ENCODE measurements at places on chromosomes 7 and 10.

GRCh38 chr10:16187161-16187560 lies 249.6 kb upstream of the PTER start:
- no peak for DNase-seq

GRCh38 chr7:133478591-133479135 lies 225.8 kb downstream of the EXOC4 start:
- no peak for DNase-seq

GRCh38 chr10:91046869-91047268 lies 126.0 kb upstream of the ANKRD1 start:
- DNase-seq: no peak

DNA sequence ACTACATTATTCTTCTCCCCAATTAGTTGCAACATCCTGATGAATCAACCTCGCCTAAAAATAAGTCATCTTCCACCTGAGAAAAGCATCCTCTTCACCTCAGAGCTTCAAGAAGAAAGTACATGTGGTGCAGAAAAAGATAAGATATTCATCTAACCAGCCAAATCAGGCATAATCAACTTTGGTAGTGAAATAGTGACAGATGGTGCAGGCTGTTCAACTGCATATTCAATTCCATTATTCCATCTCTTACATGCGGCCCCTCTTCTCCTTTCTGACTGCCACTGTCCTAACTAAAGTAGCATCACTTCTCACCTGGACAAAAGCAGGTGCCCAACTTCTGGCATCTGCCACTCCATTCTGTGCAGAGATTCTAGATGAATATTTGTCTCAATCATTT lies 148.4 kb upstream of the STEAP1 start:
- no peak for DNase-seq

DNA sequence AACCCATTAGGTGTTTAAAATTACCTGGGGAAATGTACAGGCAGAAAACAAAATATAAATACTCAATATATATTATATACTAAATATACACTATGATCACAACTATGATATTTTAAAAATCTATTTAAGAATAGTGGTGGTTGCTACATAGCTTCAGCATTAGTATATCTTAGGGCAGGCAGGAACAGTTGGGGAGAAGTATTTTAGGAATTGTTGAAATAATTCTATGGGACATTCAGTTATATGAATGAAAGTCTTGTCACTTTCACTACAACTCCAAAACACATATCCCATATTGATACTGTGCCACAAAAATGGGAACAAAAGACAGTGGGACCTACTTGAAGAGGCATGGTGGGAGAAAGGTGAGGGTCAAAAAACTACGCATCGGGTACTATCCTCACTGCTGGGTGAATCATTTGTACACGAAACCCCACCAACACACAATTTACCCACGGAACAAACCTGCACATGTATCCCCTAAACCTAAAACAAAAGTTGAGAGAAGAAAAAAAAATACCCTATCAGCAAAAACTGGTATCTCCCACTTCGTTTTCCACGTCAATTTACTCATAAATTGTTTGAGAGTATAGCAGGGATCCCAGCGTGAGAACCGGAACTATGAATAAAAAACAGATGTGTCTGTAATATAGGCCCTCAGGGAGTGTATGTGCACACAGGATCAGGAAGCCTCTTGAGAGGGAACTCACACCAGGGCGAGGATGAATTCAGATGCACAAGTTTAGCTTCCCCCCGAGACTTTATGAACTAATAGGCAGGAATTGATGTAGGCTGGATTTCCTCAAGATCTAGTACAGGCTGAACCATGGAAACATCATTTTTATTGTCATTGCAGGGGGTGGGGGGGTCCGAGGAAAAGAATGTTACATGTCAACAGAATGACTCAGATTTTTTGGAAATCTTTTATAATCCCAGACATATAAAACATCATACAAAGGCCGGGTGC lies 16.2 kb downstream of the SLC16A12 start:
- no peak for DNase-seq

- no peak for DNase-seq
These were observed 734.1 kb downstream of the KCNMA1 start for GRCh38 chr10:76903387-76903945.

- DNase-seq: no peak
These were observed 162.3 kb downstream of the SVIL start for GRCh38 chr10:29472301-29473086.

- no peak for DNase-seq
These were observed 53.7 kb upstream of the CD36 start for GRCh38 chr7:80584778-80585177.

- no peak for DNase-seq
These were observed 6.6 kb upstream of the ZNF22 start for GRCh38 chr10:44993922-44994751.

GRCh38 chr7:69256634-69257081 lies 341.6 kb upstream of the AUTS2 start:
- DNase-seq: no peak

GRCh38 chr7:54995610-54996363 lies 23.0 kb upstream of the EGFR start:
- no peak for DNase-seq

GRCh38 chr10:65142641-65143435 lies 1621.6 kb downstream of the REEP3 start:
- no peak for DNase-seq

DNA sequence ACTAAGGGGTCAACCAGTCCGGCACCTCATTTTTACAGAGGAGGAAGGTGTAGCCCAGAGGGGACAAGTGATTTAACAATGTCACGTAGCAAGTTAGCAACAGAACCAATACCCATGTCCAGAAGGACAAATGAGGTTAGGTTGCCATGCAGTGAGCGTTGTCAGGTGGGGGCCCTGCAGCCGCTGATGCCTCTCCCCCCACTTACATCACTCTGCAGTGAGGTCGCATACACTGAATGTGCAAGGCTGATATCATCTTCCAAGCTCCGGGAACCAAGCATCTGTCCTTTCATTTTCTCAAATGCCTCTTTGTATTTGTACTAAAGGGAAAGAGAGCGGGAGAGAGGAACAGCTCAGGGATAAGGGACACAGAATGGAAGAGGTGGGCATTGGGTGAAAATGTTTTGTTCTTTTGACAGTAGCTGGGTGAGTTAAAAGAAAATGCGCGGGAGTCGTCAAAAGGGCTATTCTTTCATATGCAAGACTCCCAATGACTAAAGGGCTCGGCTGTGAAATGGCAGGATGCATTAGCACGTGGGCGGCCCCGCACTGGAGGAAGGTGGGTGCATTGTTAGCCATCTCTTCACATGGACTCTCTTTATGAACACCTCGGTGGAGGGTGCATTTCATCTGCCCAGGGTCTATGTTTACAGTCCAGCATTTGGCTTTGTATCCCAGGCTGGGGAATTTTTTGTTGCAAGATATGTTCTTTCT lies 49.7 kb downstream of the NRAP start:
- DNase-seq: no peak

DNA sequence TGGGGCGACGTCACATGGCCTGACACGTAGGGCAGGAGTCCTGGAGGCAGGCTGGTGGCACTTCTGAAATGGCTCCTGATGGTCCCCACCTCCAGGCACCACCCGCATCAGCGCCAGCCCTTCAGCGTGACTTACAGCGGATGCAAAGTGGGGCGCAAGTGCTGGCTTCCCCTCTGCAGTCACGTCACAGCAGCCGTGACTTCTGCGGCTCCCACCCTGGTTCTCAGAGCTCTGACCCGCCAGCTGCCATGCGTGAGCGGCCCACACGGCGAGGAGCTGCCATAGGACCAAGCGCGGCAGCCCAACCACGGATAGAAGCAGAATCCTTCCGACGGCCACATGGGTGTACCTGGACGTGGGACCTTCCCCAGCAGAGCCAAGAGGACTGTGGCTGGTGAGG lies 159.0 kb downstream of the ELFN1 start:
- DNase-seq: no peak

- DNase-seq: no peak
These were observed 156.4 kb upstream of the FGFR2 start for GRCh38 chr10:121754666-121755065.

GRCh38 chr7:112272921-112273561 lies 66.5 kb downstream of the ZNF277 start:
- DNase-seq: no peak

GRCh38 chr7:129240119-129240820 lies 15.4 kb downstream of the AHCYL2 start:
- DNase-seq: no peak

- no peak for DNase-seq
These were observed 159.0 kb downstream of the SND1 start for GRCh38 chr7:127810696-127811660.

- DNase-seq: no peak
These were observed 42.3 kb downstream of the PRKCQ start for GRCh38 chr10:6537770-6538169.

DNA sequence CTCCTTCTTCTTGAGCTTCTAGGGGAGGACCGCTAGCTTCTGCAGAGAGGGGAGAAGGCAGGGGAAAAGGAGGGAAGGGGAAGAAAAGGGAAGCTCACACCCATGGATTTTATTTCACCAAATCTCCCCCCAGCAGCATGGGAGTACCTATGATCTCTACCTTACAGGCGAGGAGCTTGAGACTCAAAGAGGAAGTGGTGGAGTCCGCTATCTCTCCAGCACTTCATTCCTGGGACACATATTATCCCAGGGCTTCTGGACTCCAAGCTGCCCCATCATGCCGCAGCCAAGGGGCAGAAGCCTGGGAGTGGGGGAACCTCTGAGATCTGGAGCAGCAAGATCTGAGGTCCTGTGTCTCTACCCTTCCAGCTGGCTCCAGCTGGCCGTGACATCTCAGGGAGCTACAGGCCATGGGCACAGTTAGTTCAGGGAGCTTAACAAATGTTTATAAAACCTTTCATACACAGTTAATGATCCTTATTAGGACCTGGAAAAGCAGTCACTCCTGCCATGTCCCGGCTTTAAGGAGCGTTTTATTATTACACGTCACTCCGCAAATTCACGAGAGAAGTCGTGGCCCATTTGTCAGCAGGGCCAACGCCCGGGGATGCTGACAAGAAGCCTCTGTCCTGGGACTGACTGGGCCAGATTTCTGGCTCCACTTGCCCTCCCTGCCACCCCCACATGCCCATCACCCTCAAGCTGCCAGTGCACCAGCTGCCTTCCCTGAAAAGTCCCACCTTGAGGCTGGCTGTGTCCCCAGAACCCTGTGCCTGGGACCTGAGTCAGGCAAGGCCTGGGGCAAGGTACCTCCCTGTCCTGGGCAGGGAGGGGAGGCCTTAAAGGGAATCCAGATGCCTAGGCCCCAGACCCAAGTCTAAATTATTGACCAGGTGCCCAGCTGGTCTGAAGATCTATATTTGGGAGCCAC lies 132.1 kb upstream of the ZMIZ1 start:
- no peak for DNase-seq

- DNase-seq: no peak
These were observed 80.7 kb downstream of the FANK1 start for GRCh38 chr10:125976960-125977605.

GRCh38 chr7:159125955-159126270 lies 18.8 kb downstream of the VIPR2 start:
- DNase-seq: no peak

DNA sequence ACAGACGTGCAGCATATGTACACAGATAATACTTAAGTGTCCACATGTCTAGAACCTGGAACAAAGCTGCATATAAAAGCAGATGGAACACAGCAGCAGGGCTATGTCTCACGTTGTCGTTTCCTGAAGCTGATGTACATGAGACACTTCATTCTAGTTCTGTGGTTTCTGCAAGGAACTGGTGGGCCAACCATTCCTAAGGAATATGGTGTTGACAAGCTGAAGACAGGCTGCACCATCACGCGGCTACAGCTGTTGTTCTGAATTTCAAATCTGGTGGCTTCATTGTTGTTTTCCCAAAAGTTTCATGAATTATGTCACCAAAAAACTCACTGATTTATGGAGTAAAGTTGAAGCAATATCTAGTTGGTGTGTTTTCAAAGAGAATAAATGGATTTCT lies 33.7 kb downstream of the PRKAG2 start:
- DNase-seq: no peak

- DNase-seq: no peak
These were observed 12.2 kb downstream of the CPA2 start for GRCh38 chr7:130278860-130279259.

GRCh38 chr10:44424298-44424697 lies 39.4 kb upstream of the CXCL12 start:
- no peak for DNase-seq

- no peak for DNase-seq
These were observed 82.0 kb downstream of the NEURL1 start for GRCh38 chr10:103575416-103576075.

DNA sequence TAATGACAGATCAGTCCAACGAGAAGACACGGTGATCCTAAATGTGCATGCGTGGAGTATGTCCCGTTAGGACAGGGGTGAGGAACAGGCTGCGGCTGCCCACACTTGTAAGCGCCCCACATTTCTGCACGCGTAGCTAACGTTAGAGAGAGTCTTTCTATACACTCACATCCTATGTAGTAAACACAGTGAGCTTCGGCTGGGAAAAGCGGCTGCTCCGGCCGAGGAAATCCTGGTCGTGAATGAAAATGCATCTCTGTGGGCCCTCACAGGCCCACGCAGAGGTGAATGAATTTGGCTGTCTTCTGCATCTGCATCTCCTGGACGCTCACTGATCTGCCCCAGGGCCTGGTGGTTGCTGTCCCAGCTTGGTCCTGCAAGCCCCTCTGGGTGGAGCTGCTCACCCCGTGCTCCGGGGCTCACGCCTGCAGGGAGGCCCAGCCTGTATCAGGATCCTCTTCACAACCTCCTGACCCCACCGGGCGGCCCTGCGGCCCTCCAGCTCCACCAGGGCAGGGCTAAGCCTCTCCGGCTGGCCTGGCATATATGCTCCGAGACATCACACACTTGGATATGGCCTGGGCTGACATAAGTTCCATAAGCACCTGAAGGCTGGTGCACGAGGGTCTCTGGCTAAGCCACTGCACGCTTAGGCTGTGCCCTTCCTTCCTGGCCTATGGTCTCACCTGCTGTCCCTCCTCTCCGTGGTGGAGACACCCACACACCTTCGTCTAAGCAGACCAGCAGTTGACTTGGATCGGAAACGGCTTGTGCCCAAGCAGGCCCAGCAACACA lies 117.9 kb upstream of the DIP2C start:
- no peak for DNase-seq

DNA sequence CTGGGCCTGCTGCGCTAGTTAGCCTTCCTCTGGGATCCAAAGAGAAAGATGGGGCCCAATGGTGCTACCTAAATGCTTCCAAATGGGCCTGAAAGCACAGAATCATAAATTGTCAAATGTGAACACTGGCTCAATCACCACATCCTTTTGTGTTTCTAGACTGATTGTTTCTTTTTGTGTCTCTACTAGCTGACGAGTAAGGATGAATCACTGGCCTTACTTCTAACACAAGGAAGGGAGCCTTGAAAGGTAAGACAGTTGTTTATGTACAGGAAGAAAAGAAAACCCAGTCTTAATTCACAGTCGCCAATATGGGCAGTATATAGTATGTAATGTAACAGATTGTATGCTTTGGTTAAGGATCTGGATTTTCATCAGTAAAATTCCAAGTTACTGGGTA lies 89.5 kb downstream of the ZNF92 start:
- DNase-seq: no peak
